ENCODE measurements at places on chromosomes 3 and 15.

GRCh38 chr15:101613130-101614000 lies 38.8 kb downstream of the TM2D3 start:
- DNase-seq, result no peak

DNA sequence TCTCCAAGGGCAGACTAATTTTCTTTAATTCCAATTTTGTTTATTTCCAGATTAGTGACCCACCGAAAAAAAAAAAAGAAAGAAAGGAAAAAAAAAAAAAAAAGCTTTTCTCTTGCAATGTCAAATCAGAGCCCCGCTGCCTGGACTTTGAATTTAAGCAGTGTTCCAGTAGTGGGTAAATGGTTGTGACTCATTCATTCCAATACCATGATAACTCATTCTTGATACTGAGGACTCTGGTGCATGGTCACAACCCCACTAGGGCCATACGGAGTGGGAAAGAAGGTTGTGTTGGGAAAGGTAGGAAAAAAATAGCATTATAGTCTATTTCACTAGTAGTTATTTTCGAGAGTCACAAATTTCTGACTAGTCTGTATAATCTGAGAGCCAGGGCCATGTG lies 59.1 kb upstream of the COL8A1 start:
- no peak for DNase-seq

DNA sequence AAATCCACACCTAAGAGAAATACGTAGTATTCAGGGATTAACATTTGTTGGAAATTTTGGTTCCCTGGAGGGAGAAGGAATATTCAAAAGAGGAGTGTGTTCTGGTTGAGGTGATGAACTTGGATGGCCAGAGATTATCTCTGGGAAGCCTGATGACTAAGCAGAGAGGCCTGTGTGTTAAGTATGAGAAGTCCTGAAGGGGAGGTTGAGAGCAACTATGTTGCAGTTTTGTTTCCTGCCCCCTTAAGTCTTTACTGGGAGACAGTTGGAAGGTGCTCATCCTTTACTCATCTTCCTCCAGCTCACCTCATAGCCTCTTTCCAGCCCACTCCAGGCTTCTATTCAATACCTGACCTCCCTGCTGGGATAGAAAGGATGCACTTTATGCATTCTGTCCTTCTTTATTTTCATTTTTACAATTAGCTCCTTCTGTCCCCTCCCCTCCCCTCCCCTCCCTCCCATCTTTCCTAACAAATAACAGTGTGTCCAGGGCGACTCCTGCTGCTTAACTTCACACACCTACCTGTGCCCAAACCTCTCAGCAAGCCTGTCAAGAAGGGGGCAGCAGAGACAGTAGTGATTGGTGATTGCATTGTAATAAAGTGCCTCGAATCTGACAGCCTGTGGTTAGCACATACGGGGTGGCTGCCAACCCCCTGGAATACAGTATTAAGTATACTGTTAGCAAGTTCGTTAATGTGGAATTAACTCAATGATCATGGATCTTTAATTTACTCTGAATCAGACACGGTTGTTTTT lies 11.9 kb downstream of the RAP2B start:
- no peak for DNase-seq

- DNase-seq, result no peak
These were observed 697.9 kb upstream of the ROBO1 start for GRCh38 chr3:80465746-80466145.

DNA sequence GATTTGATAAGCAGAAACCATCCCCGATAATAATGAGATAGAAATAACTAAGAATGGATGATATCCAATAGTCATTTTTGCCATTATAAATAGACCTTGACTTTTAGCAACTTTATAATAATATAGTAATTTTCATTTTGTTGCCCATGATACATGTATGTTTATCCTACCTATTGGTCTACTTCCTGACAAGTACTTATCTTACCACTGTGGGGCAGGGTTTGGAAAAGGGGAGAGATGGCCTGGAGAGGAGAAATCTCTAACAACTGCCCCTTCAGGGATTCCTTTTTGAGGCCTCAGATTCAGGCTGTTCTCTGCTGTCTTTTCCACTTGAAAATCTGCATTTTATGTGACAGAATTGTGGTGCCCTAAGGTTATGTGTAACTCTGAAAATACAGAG lies 42.2 kb downstream of the FAM98B start:
- no peak for DNase-seq

GRCh38 chr3:11391174-11391879 lies 119.1 kb downstream of the ATG7 start:
- no peak for DNase-seq

GRCh38 chr3:59212128-59212779 lies 162.4 kb upstream of the CFAP20DC start:
- no peak for DNase-seq

DNA sequence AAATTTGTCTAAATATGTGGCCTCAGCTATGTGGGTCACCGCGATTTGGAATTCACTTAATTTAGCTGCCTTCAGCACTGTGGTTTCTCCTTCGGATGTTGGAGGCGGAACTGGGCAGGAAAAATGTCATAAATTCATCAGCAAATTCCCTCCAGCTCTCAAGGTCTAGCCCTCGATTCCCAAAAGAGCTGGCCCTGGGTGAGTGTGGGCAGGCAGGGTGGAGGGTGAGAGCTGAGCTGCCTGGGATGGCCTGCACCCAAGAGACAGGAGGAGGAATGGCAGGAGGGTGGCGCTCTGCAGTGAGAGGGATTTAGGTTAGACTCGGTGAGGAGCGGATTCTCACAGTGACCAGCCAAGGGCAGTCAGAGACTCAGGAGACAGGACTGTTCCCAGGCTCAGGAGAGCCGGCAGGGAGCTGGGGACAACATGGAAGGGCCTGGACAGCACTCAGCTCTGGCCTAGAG lies 57.1 kb downstream of the FEM1B start:
- no peak for DNase-seq

- no peak for DNase-seq
These were observed 33.4 kb downstream of the SMAD3 start for GRCh38 chr15:67098768-67099282.

GRCh38 chr3:132315851-132316250 lies 1.4 kb upstream of the ACP3 start:
- no peak for DNase-seq

GRCh38 chr3:70816346-70816745 lies 503.9 kb upstream of the MDFIC2 start:
- DNase-seq, result no peak

GRCh38 chr3:192795021-192795420 lies 67.7 kb upstream of the FGF12 start:
- no peak for DNase-seq

GRCh38 chr3:16490062-16490619 lies 23.4 kb downstream of the RFTN1 start:
- DNase-seq, result no peak

- no peak for DNase-seq
These were observed 144.8 kb downstream of the ARPP21 start for GRCh38 chr3:35784169-35784568.

- DNase-seq, result no peak
These were observed 251.4 kb upstream of the C2CD4B start for GRCh38 chr15:62416526-62416925.

GRCh38 chr3:1902416-1902815 lies 196.2 kb upstream of the CNTN4 start:
- DNase-seq, result no peak

DNA sequence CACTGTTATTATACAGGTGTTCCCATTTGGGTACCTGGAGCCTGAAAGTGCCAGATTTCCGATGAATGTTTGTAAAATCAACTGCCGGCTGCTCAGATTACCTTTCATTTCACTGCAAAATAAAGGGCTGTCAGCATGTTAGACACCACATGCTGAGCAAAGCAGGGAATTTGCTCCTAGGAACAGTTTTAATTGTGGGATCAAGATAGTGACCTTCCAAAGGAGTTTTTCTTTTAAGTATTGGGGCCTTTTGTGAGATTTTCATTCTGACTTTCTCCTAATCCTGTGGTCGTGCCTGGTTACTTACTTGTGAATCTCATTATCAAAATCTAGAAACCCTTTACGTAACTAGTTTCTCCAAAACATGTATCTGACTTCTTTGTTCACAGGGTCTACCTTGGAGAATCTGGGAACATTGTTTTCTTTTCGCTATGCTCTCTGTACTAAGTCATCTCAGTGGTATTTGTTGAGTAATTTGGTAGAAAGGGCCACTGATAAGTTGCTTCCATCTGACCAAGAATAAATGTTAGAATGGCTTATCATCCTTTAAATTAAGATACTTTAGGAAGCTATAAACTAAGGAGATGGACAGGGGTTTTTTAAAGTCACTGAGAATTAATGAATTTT lies 40.8 kb upstream of the LRTM1 start:
- DNase-seq, result no peak

DNA sequence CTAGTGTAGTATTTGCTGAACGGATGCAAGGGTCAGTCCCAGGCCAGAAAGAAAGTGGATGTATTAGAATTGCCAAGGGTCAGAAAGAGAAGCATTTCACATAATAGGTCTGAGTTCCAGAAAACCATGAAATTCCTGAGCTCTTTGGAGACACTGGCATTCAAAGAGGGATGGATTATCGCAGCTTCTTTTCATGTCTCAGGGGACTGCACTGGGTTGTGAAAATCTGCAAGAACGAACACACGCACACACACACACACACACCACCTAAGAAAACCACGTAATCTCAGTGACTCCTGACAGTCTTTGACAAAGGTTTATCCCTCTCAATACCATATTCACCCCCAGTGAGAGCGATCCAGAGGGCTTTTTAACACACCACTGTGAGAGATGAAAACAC lies 57.9 kb downstream of the TIPARP start:
- no peak for DNase-seq

DNA sequence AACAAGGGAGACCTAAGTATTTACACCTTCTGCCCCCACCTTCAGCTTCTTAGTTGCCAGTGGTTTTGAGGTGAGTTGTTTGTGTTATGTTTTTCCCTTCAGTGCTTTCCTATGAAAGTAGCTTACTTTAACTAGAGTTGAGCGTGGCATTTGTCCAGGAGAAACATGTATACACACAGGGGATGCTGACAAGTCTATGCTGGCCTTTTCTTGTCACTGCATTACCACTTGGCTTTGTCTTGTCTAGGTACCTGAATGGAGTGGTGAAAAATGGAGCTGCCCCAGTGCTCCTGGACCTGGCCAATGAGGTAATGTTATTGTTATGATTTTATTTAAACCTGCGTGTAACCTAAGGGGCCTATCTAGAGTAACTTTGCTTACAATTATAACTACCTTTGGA lies 74.4 kb downstream of the CDIN1 start:
- DNase-seq, result no peak

GRCh38 chr3:136366289-136366688 lies 116.1 kb downstream of the PCCB start:
- no peak for DNase-seq

- no peak for DNase-seq
These were observed 178.9 kb downstream of the SV2B start for GRCh38 chr15:91278951-91279350.

GRCh38 chr3:27486336-27486735 lies 2.2 kb upstream of the SLC4A7 start:
- no peak for DNase-seq

Measured in stimulated activated CD8-positive, alpha-beta memory T cell treated with anti-CD3 and anti-CD28 coated beads, Interleukin-15, amount 100 ng/mL, for 24 hours (primary cell).